ENCODE measurements at places on chromosomes 1 and 21. TPM values are rescaled to one million over a fixed set of nuclear protein-coding genes. Genes with fewer than 3 reads are reported as not detected.

AMY2B gene
- 40.0 TPM for total RNA-seq

RIMKLA gene
- total RNA-seq, result 18.2 TPM

SPRR4 gene
- total RNA-seq, result not detected

CCDC27 gene
- total RNA-seq, result not detected

ILDR2 gene
- total RNA-seq, result 27.6 TPM

C8A gene
- total RNA-seq, result not detected

RXFP4 gene
- total RNA-seq, result not detected

OVAAL gene
- total RNA-seq, result not detected

FCGR3B gene
- total RNA-seq, result 0.39 TPM

C1orf185 gene
- total RNA-seq, result not detected

GBP7 gene
- not detected for total RNA-seq

RGS13 gene
- 0.10 TPM for total RNA-seq

PRPF38A gene
- 31.8 TPM for total RNA-seq

SRM gene
- total RNA-seq, result 13.4 TPM

S100A12 gene
- total RNA-seq, result 87.6 TPM

ACTN2 gene
- total RNA-seq, result 6.1 TPM

OR2AK2 gene
- 0.44 TPM for total RNA-seq

RHBDL2 gene
- 0.61 TPM for total RNA-seq

KRTAP12-2 gene
- total RNA-seq, result not detected

TSPAN2 gene
- 8.9 TPM for total RNA-seq

Measured in spinal cord (tissue), 10 donors.